Motor neuron (in vitro differentiated cells): ENCODE measurements at places on chromosomes 16 and 17. TPM values are rescaled to one million over a fixed set of nuclear protein-coding genes. Genes with fewer than 3 reads are reported as not detected.

DNA sequence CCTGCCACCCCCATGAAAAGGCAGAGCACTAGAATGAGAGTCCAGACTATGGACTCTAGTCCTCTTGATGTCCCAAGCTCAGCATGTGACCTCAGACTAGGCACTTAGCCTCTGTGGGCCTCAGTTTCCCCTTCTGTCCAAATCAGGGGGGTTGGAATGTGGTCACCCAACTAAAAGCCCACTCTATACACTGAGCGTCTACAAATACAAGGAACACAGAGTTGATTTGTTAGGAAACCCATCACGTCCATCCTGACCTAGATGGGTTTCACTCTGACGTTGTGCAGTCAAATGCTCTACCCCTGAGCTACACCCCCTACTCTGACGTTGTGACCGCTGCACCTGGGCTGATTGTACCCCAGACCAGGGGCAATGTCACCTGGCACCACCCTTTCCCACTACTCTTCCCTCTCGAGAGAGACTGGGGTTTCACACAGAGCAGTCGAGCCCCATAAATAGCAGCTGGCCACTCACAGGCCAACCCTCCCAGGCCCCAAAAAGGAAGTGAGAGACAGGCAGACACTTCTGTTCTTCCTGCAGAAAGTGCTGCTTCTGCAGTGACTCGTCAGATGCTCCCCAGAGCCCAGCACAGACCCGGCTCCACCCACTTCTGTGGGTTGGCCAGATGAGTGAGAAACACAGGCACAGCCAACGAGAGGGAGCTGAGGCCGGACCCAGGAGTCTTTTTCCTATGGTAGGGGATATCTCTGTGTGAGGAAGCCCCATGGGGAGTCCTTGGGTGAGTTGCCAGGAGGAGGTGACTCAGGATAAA is 16.1 kb upstream of the TNFRSF13B start:
- ATAC-seq, result peak; percentile 41

GRCh38 chr16:88393034-88393433 is 10.3 kb downstream of the ZNF469 start:
- ATAC-seq, result no peak

DNA sequence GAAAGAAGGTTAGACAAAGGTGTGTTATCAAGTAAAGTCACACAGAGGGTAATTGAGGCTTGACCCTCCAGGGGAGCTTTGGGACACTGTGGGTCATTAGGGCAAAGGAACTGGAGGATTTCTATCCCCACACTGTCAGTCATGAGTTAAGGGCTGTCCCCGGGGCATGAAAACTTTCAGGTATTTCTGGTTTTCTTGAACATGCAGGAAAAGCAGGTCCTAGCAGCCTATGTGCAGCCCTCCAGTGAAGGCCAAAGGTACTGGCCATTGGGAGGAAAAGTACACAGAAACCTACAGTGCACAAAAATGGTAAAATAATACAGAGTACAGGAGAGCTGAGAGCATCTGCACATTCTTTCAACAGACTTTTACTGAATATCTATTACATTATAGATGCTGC is 44.4 kb upstream of the SCNN1B start:
- no peak for ATAC-seq

The PRR35 gene
- total RNA-seq, result 0.73 TPM in 1 of 2 replicates, not detected in the other

GRCh38 chr16:84448444-84448843 is 56.0 kb downstream of the MEAK7 start:
- ATAC-seq, result no peak

- ATAC-seq, result no peak
Observed at GRCh38 chr17:6627019-6627418, 13.5 kb downstream of the KIAA0753 start.

DNA sequence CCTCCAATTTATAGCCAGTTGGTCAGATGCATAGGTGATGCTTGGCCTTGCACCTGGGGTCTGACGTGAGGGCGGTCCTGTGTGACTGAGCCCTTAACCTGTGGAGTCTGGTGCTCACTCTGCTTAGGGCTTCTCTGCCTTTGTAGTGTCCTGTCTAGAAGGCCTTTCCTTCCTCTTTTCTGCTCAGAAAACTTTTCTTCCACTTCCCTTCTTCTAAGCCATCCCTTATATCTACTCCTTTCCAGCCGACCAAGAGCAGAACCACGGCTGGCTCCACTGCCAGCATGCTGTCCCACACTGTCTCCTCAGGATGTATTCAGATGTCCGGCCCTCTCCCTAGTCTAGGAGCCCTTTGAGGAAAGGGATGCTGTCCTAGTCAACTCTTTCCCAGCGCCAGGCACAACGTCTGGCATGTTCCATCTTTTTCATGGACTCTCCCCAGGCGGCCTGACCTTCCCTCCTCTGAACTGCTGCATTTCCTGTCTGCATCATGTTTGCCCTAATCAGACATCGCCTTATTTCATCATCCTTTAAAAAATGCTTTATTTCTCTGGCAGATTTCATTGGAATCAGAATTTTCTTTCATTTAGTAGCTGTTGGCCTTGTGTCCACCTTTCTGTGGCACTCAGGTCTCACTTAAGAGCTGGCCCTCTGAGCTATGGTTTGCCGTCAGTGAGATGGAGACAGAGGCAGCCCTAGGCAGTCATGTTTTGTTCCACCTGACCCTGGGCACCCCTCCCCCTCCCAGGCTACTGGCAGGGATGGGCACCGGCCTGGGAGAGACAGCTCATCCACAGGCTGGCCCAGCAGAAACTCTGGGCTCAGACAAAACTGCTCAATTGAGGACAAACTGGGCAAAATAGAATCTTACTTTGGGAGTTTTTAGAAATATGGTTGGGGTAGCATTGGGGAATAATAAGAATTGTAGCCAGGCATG is 15.5 kb upstream of the BRCA1 start:
- ATAC-seq, result no peak

DNA sequence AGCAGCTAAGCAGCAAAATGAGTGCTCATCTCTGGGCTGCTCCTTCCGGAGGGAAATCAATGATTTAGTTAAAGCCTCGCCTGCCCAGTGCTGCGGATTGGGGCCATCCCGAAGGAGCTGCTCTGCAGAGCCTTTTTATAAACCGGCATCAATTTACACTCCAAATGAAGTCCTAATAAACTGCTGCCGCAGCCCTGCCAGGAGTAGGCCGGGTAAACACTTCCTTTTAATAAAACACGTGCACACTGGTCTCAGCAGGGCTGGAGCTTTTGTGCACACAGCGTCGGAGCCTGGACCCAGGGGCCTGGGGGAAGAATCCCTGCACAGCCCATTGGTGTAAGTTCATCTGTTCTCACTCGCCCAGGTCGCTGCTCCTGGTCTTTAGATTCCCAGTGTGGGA is 79.6 kb upstream of the HS3ST2 start:
- ATAC-seq, result peak; percentile 33

The TIMP2 gene
- 18.8 and 19.6 TPM in 2 replicates for total RNA-seq

GRCh38 chr16:75653922-75654321 is 6.3 kb downstream of the TERF2IP start:
- no peak for ATAC-seq

The GRAPL gene
- total RNA-seq, result 1.4 and 1.6 TPM in 2 replicates
